NCI-H187 (cell line): ENCODE measurements at places on chromosomes 3 and 15.
A peak's percentile ranks its signal among the peaks of the same experiment; 100 is the strongest.

- no peak for DNase-seq
Measured at GRCh38 chr3:147661916-147662315, 252.8 kb downstream of the ZIC1 start.

GRCh38 chr3:41464401-41464800 lies 265.1 kb downstream of the CTNNB1 start:
- DNase-seq = no peak

DNA sequence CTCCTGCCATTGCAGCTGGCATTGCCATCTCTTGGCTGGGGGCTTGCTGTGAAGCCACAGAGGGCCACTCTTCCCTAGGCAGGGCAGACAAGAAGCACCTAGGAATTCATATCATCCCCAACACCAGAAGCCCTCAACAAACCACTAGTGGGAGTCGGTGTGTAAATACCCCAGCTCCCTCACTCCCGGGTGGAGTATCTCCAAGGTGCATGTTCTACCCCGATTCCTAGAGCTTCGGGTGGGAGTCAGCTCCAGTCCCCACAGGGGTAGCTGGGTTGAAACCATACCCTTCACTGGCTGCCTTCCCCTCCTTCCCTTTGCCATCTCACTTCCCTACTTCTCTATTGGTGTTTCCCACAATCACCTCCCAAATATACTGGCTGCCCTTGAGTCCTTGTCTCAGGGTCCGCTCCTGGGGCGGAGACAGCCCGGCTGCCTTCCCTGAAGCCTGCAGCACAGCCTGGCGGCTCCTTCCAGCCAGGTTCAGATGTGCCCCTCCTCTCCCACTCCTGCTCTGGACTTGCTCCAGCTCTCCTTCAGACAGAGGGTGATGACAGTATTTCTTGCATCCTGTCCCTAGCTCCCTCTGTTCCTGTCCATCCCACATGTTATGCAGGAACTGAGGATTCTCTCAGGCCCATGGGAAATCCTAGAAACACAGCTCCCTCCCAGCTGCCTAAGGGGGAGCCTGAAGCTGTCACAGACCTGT lies 33.3 kb downstream of the FAM3D start:
- no peak for DNase-seq

DNA sequence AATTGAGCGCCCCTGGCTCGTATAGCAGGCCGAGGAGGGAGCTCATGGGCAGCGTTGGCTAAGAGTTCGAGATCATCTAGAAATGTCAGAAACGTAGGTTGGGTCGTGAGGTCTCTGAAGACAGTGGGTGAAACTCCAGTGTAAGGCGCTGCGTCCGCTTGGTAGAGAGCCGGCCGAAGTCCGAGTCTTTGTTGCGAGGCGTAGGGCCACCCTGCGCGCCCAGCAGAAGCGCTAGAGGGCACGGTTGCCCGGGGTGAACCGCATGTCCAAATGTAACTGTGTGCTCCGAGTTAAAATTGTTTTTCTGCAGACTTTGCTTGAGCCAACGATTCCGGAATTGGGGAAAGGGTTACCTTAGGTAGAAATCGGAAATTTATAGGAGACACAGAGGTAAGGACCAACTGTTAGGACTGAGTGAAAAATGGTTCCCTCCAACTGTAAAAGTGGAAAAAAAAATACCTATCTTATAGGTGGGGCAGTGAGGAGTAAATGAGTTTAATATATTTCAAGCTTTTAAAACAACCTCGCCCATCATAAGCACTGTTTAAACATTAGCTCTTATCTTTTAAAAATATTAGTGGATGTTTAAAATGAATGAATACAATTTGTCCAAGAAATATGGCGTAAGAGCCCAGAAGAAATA lies 993 bp upstream of the SIAH2 start:
- no peak for DNase-seq

- DNase-seq = no peak
Measured at GRCh38 chr3:49650637-49651036, 23.5 kb upstream of the APEH start.

DNA sequence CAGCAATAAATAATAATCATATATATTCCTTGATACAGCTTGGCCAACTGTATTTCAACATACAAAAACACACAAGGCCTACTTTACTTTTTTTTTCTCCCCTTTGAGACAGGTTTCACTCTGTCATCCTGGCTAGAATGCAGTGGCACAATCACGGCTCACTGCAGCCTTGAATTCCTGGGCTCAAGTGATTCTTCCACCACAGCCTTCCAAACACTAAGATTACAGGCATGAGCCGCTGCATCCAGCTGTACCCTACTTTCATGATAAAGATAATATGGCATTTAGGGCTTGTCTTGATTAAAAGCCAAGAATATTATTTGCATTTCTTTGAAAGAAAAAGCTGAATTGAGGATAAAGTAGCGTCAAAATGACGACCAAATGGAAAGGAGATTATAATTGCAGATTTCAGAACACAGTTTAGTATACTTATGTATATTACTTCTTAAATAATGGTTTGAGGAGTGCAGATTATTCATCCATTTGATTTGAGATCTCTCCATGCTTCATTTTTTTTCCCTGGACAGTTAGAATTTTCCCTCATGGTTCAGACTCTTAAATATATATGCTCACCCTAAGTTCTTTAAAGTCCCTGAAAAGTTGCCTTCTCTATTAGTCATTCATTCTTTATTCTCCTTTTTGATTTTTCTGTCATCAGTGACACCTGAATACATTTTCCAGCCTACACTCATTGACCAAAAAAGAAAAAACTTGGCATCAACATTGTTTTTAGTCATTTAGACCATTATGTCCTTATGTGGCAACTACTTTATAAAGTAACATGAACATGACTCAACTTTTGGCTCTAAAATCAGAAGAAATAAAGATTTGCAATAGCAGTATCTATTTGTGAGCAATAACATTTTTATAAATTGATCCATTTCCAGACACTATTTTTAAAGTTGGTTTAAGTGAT lies 48.5 kb upstream of the MLF1 start:
- DNase-seq = no peak

- DNase-seq = peak; percentile 25
Measured at GRCh38 chr15:40054855-40055575, 16.0 kb upstream of the SRP14 start.

DNA sequence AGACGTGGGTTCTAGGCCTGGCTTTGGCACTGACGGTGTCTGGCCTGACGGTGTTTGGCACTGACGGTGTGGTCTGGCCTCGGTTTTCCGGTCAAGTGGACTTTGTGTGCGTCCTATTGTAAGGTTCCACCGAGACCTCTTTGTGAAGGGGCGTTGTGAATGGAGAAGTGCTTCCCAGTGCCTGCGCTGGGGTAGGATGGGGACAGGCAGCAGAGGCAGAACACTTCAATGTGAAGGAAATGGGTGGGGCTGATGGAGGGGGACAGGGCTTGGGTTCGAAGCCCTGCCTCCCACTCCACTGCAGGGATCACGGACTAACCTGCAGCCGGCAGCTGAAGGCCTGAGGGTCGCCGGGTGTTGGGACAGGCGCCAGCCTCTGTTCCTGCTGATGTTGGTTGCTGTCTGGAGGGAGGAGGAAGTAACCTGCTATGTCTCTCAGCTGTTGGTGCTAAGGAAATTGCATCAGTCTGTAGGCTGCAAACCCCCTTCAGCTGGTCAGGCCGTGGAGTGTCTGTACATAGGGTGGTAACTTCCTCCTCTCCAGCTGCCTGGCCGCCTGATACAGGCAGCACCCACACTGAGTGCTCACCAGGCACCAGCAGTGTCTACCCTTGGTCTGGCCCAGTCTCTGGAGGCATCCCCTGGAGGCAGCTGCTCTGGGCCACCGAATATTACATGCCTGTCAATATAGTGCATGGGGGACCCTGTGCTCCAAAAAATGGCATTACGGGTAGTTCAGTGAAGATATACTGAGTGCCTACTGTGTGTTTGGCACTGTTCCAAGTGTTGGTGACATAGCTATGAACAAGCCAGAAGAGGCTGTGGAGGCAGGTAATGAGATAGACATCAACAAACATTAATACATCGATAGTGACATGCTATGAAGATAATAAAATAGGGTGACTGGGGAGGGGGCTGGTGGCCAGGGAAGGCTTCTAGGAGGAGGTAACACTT lies 1.1 kb downstream of the TM6SF1 start:
- no peak for DNase-seq

- DNase-seq = no peak
Measured at GRCh38 chr15:99344639-99345038, 93.4 kb downstream of the LRRC28 start.

DNA sequence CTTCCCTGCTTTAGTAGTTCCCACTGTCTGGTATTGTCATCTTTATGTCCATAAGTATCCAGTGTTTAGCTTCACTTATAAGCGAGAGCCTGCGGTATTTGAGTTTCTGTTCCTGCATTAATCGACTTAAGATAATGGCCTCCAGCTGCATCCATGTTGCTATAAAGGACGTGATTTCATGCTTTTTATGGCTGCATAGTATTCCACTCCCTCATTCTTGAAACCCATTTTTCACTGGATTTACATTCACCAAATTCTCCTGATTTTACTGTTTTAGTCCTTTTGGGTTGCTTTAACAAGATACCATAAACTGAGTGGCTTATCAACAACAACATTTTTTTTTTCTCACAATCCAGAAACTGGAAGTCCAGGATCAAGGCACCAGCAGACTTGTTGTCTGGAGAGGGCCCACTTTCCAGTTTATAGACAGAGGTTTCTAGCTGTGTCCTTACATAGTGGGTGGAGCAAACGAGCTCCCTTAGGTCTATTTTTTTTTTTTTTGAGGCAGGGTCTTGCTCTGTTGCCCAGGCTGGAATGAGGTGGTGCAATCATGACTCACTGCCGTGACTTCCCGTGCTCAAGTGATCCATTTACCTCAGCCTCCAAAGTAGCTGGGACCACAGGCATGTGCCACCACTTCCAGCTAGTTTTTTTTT lies 6.1 kb upstream of the TICRR start:
- no peak for DNase-seq

DNA sequence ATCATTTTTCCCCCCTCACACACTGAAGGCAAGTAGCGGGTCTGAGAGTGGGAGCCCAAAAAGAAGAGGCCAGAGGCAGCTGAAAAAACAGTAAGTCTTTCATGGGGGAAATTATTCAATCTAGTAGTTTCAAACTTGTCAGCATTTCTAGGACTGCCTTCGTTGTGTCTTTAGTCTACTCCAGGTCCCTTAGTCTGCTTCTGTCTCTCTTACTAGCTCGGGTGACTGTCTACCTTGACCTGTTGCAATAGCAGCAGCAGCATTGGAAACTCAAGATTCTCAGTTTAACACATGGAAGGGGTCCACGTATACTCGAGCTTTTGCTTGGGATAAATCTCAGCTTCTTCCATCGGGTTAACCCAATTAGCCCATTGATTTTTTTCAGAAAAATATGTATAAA lies 28.9 kb downstream of the CHD2 start:
- DNase-seq = no peak

DNA sequence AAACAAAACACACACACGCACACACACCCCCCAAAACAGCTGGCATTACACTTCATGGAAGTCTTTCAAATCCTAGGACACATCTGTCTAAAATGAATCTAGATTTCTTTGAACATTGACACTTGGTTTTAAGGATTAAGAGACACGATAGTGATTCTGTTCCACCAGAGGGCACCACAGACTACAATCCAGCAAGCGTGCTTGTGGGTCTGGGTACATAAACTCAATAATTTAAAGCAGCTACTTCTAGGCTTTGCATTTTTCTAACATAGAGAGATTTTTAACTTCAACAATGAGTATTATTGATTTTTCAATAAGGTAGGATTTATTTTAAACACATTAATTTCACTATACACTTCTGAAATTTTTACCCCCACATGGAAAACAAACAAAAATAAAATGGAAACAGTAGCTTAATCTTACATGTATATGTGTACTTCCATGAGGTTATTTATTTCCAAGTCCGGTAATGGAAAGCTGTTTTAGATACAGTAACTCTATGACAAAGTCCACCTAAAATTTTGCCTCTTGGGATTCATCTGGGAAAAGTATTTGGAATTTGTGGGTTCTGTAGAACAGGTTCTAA lies 564.0 kb upstream of the TGFBR2 start:
- DNase-seq = no peak

GRCh38 chr3:171648069-171648468 lies 162.2 kb downstream of the PLD1 start:
- no peak for DNase-seq

DNA sequence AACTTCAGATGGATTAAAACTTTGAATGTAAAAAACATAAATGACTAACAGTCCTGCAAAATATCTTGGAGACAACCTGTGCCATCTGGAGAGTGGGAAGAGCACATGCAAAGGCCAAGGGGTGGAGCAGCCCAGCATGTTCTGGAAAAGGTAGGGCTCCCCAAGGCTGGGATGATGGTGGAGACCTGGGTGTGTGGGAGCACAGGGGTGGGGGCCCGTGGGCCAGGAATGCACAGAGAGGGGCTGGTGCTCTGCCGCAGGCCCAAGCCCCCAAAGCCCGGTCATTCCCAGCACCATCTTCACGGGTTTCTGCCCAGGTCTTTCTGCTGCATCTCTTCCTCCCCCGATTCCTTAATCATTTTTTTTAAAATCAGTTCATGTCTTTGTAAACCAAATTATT lies 9.7 kb upstream of the GATA2 start:
- DNase-seq = no peak

- DNase-seq = no peak
Measured at GRCh38 chr15:26394801-26395200, 378.1 kb downstream of the GABRB3 start.

DNA sequence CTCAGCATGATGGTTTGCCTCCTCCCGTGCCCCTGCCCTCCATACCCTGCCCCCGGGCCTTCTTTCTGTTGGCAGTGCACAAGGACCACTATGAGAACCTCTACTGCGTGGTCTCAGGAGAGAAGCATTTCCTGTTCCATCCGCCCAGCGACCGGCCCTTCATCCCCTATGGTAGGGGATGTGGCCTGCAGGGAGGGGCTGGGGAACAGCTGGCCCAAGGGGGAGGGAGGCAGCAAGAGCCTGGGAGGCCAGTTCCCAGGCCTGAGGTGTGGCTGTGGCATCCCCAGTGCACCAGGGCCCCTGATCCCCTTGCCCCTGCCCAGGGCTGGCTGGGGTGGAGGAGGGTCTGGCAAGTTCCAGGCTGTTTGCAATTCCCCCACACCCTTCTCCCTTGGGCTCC lies 2.6 kb upstream of the PLA2G4B start:
- DNase-seq = no peak

- DNase-seq = no peak
Measured at GRCh38 chr15:95051861-95052260, 820.5 kb downstream of the MCTP2 start.

GRCh38 chr3:129345971-129346370 lies 67.3 kb downstream of the HMCES start:
- DNase-seq = no peak

GRCh38 chr3:156666073-156666472 lies 8.3 kb upstream of the TIPARP start:
- no peak for DNase-seq

DNA sequence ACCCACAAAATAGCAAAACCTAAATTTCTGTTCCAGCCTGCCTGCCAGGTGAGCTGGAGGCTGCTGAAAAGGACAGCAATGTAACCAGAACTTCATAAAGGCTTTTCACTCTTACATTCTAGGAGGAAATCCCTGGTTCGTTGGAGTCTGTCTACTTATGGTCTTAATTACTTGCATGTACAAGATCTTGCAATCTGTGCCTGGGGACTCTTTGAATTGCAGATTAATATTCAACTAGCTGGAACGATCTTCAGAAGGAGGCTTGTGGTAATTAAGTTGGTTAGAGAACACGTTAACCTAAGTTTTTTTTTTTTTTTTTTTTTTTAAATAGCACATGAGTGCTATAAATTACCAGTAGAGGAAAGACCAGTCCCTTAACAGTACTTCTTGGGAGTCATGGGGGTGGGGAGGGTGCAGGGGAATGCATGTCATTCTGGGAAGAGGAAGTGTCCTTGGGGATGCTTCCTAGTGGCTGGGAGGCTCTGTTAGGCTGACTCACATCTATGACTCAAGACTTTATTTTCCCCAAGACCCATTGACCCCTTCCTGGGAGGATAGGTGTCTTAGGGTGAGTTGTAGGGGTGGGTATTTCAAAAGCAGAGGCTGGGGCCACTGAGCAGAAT lies 139.8 kb downstream of the RAB11A start:
- DNase-seq = no peak
